LHCN-M2 (cell line): ENCODE measurements at places on chromosomes 3 and 15. TPM values are rescaled to one million over a fixed set of nuclear protein-coding genes. Genes with fewer than 3 reads are reported as not detected.

Gene CATSPER2
- 0.29 and 0.58 TPM in 2 replicates for total RNA-seq

Gene ZNF662
- total RNA-seq, result 1.3 and 1.4 TPM in 2 replicates

Gene WNT7A
- total RNA-seq, result not detected in 2 replicates

Gene CDC25A
- total RNA-seq, result 21.8 and 34.2 TPM in 2 replicates

Gene FES
- total RNA-seq, result 0.34 and 0.64 TPM in 2 replicates

Gene SCAANT1
- not detected in 2 replicates for total RNA-seq

Gene DNAH1
- 0.71 and 2.1 TPM in 2 replicates for total RNA-seq

Gene CRABP1
- not detected in 2 replicates for total RNA-seq

Gene SAMD7
- total RNA-seq, result not detected in 2 replicates

Gene LTK
- total RNA-seq, result 2.5 and 2.8 TPM in 2 replicates

Gene SH2D7
- not detected in 2 replicates for total RNA-seq

Gene IGF1R
- total RNA-seq, result 8.5 and 8.8 TPM in 2 replicates

Gene TUSC7
- total RNA-seq, result not detected in 2 replicates

Gene APH1B
- 27.3 and 32.8 TPM in 2 replicates for total RNA-seq

Gene CYP11A1
- total RNA-seq, result not detected in 2 replicates

Gene GOLGA8M
- 0.29 TPM in 1 of 2 replicates, not detected in the other for total RNA-seq

Gene WDR93
- total RNA-seq, result not detected in 2 replicates

Gene NT5DC2
- 118 and 133 TPM in 2 replicates for total RNA-seq

Gene DUOXA1
- total RNA-seq, result not detected in 2 replicates

Gene RHCG
- total RNA-seq, result not detected in 2 replicates

Gene MOBP
- not detected in 2 replicates for total RNA-seq

Gene SERINC4
- total RNA-seq, result 0.11 TPM in 1 of 2 replicates, not detected in the other

Gene UBA7
- 21.8 and 26.2 TPM in 2 replicates for total RNA-seq

Gene CCK
- not detected in 2 replicates for total RNA-seq

Gene ADGRG7
- not detected in 2 replicates for total RNA-seq

Gene CNTN4
- not detected in 2 replicates for total RNA-seq

Gene ZNF80
- total RNA-seq, result 0.06 TPM in 1 of 2 replicates, not detected in the other

Gene LRRIQ4
- total RNA-seq, result not detected in 2 replicates

Gene GATM
- 0.98 and 1.3 TPM in 2 replicates for total RNA-seq

Gene CASR
- total RNA-seq, result not detected in 2 replicates

Gene HGD
- 0.06 TPM in 2 replicates for total RNA-seq

Gene KLHL40
- 0.06 TPM in 1 of 2 replicates, not detected in the other for total RNA-seq

Gene C3orf20
- not detected in 2 replicates for total RNA-seq

Gene SLC12A1
- not detected in 2 replicates for total RNA-seq

Gene SPTBN5
- 0.69 and 0.90 TPM in 2 replicates for total RNA-seq

Gene TRMT10C
- 35.6 and 37.5 TPM in 2 replicates for total RNA-seq

Gene GP5
- 0.06 TPM in 2 replicates for total RNA-seq

Gene RNU5B-1
- total RNA-seq, result not detected in 2 replicates

Gene STARD9
- 3.9 and 4.8 TPM in 2 replicates for total RNA-seq

Gene IGDCC3
- total RNA-seq, result not detected in 2 replicates

Gene ADCY5
- total RNA-seq, result 0.06 and 0.45 TPM in 2 replicates

Gene SLC7A14
- 0.34 and 0.38 TPM in 2 replicates for total RNA-seq
